ENCODE measurements at places on chromosomes 1 and 21.

DNA sequence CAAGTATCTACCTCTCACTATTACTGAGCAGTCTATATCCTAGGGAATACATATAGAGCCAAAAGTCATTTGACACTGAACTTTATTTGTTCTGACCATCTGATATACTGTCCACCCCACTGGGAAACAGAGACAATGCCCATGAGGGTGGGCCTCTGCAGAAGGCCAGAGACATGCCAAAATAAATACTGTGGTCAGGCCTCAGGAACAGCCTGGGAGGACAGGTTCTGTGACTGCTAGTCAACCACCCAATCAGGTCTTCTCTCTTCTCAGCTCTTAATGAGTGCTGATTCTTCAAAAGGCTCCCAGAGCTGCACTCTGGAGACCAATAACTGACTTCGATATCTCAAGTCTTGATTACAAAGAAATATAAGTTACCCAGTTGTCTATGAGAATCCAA lies 5.5 kb upstream of the ANKRD35 start:
- no peaks in the 10 kb centered on the region for H3K36me3 ChIP-seq
- H3K4me1 ChIP-seq = no peaks in the 10 kb centered on the region

GRCh38 chr21:15617964-15618363 lies 111.8 kb upstream of the USP25 start:
- no peak overlapping the region for H3K27ac ChIP-seq
- H3K4me1 ChIP-seq = no peaks in the 10 kb centered on the region
- no peaks in the 10 kb centered on the region for H3K27me3 ChIP-seq
- no peak for DNase-seq
- no peaks in the 10 kb centered on the region for H3K36me3 ChIP-seq
- no peak overlapping the region for H3K4me3 ChIP-seq

DNA sequence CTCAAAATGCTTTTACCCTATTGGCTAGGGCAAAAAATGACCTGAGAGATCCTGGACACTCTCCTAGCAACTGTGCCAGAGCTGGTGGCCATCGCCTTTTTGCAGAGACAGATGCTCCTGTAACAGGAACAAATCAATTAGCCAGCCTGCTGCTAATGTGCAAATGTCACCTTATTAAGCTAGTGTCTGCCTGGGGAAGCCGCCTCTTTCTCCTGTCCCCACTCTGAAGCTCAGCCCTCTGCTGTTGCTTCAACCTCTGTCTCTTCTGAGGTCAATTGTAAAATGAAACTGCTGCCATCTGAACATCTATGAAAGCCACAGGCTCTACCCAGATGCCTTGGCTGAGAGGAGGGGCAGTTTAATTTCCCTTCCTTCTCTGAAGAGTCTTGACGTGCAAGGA lies 85.5 kb upstream of the CACNA1E start:
- no peaks in the 10 kb centered on the region for H3K4me1 ChIP-seq
- no peaks in the 10 kb centered on the region for H3K36me3 ChIP-seq
- H3K4me3 ChIP-seq = no peak overlapping the region
- peaks cover 12% of the 10 kb centered on the region for H3K27me3 ChIP-seq
- no peak for DNase-seq

- no peak overlapping the region for H3K27ac ChIP-seq
- no peaks in the 10 kb centered on the region for H3K36me3 ChIP-seq
- peaks cover 2% of the 10 kb centered on the region for H3K27me3 ChIP-seq
Measured at GRCh38 chr1:106049595-106049994, 1006.9 kb upstream of the PRMT6 start.

GRCh38 chr21:17422931-17423330 lies 89.9 kb upstream of the CXADR start:
- no peak overlapping the region for H3K27ac ChIP-seq
- H3K36me3 ChIP-seq = no peaks in the 10 kb centered on the region
- H3K4me1 ChIP-seq = no peaks in the 10 kb centered on the region
- no peak for DNase-seq
- H3K27me3 ChIP-seq = peaks cover 6% of the 10 kb centered on the region
- no peak overlapping the region for H3K4me3 ChIP-seq

- no peak overlapping the region for H3K27ac ChIP-seq
- H3K27me3 ChIP-seq = no peaks in the 10 kb centered on the region
Measured at GRCh38 chr1:60281360-60281932, 207.9 kb upstream of the C1orf87 start.

DNA sequence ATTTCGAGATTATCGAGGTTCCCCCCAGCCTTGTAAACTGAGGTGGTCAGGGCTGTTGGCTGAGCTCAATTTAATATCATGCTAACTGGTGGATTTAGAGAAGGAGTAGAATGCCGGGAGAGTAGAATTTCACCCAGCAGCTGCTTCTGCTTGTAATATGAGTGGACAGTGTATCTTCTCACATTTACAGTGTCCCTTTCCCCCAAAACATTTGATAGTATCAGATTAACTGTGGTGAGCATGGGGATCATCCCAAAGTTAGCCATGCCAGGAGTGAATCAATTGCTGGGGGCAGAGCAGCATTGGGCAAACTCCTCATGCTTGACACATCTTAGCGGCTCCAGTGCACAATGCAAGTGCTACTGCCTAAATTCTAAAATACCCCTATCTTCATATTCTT lies 9.2 kb upstream of the PPFIA4 start:
- H3K27me3 ChIP-seq = no peaks in the 10 kb centered on the region
- peaks cover 36% of the 10 kb centered on the region for H3K36me3 ChIP-seq
- DNase-seq = no peak
- H3K27ac ChIP-seq = no peak overlapping the region
- peaks cover 9% of the 10 kb centered on the region for H3K4me1 ChIP-seq

GRCh38 chr1:11590395-11590794 lies 63.8 kb downstream of the FBXO2 start:
- H3K4me3 ChIP-seq = no peak overlapping the region
- H3K27ac ChIP-seq = no peak overlapping the region
- H3K27me3 ChIP-seq = peaks cover 13% of the 10 kb centered on the region
- H3K4me1 ChIP-seq = no peaks in the 10 kb centered on the region
- H3K36me3 ChIP-seq = no peaks in the 10 kb centered on the region
- no peak for DNase-seq

DNA sequence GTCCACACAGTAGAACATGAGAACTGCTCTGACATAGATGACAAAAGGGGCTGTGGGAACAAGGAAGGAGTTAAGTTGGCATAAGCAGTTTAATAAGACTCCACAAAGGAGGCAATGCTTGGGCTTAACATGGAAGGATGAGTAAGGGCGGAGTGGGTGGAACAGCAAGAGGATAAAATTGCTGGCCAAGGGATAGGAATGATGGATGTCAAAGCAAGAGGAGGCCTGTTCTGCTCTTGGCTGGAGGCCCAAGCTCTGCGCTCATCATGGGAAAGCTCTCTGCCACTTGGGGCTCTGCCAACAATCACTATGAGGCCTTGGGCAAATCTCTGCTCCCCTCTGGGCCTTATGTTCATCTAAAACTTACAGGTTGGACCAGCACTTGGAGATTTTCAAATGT lies 98.3 kb upstream of the CAMK1G start:
- DNase-seq = no peak
- H3K4me1 ChIP-seq = no peaks in the 10 kb centered on the region
- no peak overlapping the region for H3K4me3 ChIP-seq
- H3K36me3 ChIP-seq = no peaks in the 10 kb centered on the region
- H3K27me3 ChIP-seq = peaks cover 6% of the 10 kb centered on the region

- H3K27ac ChIP-seq = no peak overlapping the region
- no peaks in the 10 kb centered on the region for H3K4me1 ChIP-seq
- H3K36me3 ChIP-seq = no peaks in the 10 kb centered on the region
- no peak for DNase-seq
- H3K27me3 ChIP-seq = peaks cover 11% of the 10 kb centered on the region
Measured at GRCh38 chr1:168829876-168830275, 100.9 kb upstream of the DPT start.

DNA sequence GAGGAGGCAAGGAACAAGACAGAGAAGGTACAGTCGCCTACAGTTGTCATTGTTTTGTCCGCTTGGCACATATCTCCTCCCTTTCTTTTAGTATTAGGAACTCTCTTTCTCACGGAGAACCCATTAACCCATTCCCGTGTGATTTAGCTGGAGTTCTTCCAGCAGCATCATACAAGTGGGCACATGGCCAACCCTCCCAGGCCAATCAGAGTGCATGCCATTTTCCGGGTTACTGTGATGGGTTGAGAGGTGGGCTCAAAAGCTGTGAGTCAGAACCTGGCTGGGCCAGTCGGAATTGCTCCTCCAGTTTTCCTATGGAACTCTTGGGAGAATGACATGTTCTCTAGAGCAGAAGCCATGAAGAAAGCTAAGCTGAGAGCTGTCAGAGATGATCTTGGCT lies 83.1 kb upstream of the SOD1 start:
- no peaks in the 10 kb centered on the region for H3K36me3 ChIP-seq
- H3K27me3 ChIP-seq = peaks cover 3% of the 10 kb centered on the region
- DNase-seq = no peak
- no peak overlapping the region for H3K4me3 ChIP-seq

GRCh38 chr1:82920418-82921248 lies 1078.3 kb downstream of the TTLL7 start:
- no peaks in the 10 kb centered on the region for H3K36me3 ChIP-seq
- DNase-seq = no peak
- no peak overlapping the region for H3K4me3 ChIP-seq
- H3K27ac ChIP-seq = no peak overlapping the region
- H3K4me1 ChIP-seq = no peaks in the 10 kb centered on the region
- no peaks in the 10 kb centered on the region for H3K27me3 ChIP-seq

- H3K27me3 ChIP-seq = no peaks in the 10 kb centered on the region
- no peak for DNase-seq
- H3K36me3 ChIP-seq = peaks cover 31% of the 10 kb centered on the region
- peaks cover 5% of the 10 kb centered on the region for H3K4me1 ChIP-seq
Measured at GRCh38 chr1:179310291-179310690, 16.7 kb downstream of the SOAT1 start.

DNA sequence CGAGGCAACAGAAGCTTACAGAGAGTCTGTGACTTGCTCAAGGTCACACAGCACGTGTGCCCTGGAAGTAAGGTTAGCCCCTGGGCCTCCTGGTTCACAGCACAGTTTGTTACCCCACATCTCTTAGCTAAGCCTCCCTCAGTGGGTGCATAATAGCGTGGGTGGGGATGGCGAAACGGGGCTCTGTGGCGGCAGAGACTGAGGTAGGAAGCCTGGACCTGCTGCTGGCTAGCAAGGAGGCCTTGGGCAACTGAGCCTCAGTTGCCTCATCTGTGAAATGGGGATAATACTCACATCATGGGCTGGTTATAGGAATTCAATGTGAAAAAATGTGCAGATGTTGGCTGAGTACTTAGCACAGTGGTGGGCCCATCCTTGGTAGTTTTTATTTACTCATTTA lies 596 bp downstream of the PADI4 start:
- H3K4me3 ChIP-seq = no peak overlapping the region
- no peaks in the 10 kb centered on the region for H3K36me3 ChIP-seq
- no peak for DNase-seq
- no peak overlapping the region for H3K27ac ChIP-seq

GRCh38 chr1:7885513-7886404 lies 32.9 kb upstream of the UTS2 start:
- H3K27ac ChIP-seq = no peak overlapping the region
- no peak overlapping the region for H3K4me3 ChIP-seq
- H3K36me3 ChIP-seq = peaks cover 5% of the 10 kb centered on the region
- peaks cover 3% of the 10 kb centered on the region for H3K4me1 ChIP-seq
- DNase-seq = no peak

DNA sequence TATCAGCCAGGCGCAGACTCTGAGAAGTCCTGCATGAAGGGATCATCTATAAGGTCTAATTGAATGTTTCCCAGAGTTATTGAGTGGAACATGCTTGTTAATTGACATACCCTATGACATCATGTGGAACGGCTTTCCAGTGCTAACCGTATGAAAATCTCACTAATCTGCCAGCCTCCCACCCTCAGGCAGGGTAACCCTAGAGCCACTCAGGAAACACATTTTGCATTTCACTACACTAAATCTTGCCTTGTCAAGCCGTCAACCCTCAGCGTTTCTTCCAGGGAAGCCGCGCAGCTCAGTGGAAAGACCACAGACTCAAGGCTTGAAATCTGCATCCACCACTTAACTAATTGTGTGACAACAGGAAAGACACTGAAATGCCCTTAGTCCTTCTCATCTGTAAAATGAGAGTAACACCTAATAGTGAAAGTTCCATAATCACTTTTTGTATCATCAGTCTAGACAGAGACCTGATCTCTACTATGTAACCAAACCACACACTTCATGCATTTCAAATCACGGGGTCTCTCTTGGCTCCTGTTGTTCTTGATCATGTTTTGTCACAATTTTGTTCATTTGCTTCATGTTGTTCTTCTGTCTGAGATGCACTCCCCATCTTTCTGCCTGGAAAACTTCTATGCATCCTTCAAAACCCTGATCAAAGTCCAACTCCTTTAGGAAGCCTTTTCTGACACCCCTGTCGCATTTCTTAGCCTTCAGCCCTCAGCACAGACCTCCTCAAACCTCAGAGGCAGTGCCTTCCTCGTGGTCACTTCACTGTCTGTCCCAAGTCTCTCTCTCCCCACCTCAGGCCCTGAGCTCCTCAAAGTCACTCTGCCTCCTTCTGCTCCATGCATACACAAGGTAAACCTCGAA lies 246.5 kb downstream of the TOMM20 start:
- peaks cover 26% of the 10 kb centered on the region for H3K4me1 ChIP-seq
- H3K4me3 ChIP-seq = peak overlapping the region; percentile 54
- H3K27ac ChIP-seq = peak overlapping the region; percentile 18
- DNase-seq = no peak

- peaks cover 26% of the 10 kb centered on the region for H3K4me1 ChIP-seq
- H3K36me3 ChIP-seq = peaks cover 15% of the 10 kb centered on the region
Measured at GRCh38 chr21:15028186-15028585, 36.6 kb downstream of the NRIP1 start.

DNA sequence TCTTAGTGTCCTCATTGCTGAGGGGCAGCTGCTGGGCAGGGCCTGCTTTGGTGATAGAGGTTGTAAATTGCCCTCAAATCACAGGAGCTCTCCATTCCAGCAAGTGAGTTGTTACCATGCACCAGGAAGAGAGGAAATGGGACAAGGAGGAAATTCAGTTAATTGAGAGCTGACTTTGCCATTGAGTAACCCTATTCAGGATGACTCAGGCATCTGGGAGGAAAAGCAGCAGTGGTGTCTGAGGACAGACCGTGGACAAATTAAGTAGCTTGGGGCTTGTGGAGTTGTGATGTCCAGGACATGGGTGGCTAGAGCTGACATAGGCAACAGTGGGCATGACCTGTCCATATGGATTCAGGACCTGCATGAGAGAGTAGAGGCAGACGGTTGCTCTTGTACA lies 5.9 kb downstream of the ARHGEF10L start:
- no peak for DNase-seq
- H3K4me1 ChIP-seq = no peaks in the 10 kb centered on the region
- H3K4me3 ChIP-seq = no peak overlapping the region
- H3K27me3 ChIP-seq = peaks cover 14% of the 10 kb centered on the region
- peaks cover 2% of the 10 kb centered on the region for H3K36me3 ChIP-seq

Data from memory B cell (primary cell).